Choroid plexus epithelial cell (primary cell): ENCODE measurements at places on chromosomes 13 and 19.
A peak's percentile ranks its signal among the peaks of the same experiment; 100 is the strongest.

GRCh38 chr19:48716562-48717291, 2.8 kb downstream of the MAMSTR start:
- no peak for DNase-seq

DNA sequence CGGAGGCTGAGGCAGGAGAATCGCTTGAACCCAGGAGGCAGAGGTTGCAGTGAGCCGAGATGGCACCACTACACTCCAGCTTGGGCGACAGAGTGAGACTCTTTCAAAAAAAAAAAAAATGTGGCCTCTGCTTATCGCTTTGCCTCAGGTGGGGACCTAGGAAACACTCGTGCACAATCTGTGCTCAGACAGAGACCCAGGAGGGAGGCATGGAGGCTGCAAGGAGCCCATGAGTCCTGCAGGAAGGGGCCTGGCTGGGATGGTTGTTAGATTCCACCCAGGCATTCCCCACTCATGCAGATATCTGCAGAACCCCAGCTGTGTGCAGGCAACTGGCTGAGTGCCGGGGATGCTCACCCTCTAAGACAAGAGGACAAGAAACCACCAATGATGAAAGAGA, 43.8 kb upstream of the C19orf12 start:
- DNase-seq = no peak

DNA sequence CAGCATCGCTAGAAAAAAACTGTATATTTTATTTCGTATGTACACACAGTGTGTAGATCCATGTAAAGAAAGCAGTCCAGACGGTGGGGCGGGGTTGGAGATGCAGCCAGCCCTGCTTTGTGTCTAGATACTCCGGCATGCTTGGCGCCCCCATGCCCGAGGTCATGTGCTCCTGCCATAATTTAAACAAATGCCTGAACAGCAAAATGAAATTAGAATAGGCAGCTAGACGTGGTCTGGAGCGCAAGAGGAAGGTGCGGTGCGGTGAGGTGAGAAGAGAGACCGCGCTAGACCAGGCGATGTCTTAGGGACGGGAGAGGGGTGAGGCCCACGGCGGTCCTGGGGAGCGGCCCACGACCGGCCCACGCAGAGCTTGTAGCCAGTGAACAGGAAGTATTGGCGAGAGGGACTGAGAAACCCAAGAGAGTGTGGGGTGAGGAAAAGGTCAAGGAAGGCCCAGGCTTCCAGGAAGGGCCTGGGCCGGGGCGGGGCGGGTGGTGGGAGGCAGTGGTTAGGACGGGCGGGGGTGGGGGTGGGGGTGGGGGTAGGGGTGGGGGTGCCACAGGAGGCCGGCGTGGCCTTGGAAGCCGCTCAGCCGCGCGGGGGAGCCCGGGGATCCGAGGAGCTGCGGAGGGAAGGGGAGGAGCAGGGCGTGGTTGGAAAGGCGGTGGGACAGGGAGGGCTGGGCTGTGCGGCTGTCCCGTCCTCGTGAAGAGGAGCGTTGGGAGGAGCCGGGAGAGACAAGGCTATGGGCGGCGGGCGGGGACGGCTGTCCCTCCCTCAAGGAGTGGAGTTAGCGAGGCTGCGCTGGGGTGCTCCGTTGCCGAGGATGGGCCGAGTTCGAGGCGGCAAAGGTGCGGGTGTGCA, 254.7 kb upstream of the SGCG start:
- DNase-seq = no peak

DNA sequence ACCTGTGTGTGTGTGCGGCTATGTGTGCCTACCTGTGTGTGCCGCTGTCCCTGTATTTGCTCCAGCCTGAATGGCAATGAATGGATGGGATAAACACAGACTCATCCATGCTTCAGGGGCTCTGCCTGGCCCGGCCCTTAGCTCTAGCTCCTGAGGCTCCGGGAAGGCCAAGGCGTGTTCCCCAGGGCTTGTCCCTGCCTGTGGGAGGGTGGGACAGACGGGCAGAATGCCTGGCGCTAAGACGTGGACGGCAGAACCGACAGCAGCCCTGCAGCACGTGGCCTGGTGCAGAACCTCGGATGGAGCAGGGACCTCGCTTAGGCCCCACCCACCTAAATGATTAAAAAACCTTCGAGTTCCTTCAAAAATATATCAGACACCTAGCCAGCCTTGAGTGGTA, 57.8 kb upstream of the C13orf46 start:
- no peak for DNase-seq

- DNase-seq = peak; percentile 75
These were observed 31.5 kb downstream of the KLF5 start for GRCh38 chr13:73090116-73090822.

GRCh38 chr13:41386211-41386610, 71.1 kb upstream of the RGCC start:
- DNase-seq = no peak

GRCh38 chr13:27549406-27549981, 70.8 kb downstream of the LNX2 start:
- no peak for DNase-seq

DNA sequence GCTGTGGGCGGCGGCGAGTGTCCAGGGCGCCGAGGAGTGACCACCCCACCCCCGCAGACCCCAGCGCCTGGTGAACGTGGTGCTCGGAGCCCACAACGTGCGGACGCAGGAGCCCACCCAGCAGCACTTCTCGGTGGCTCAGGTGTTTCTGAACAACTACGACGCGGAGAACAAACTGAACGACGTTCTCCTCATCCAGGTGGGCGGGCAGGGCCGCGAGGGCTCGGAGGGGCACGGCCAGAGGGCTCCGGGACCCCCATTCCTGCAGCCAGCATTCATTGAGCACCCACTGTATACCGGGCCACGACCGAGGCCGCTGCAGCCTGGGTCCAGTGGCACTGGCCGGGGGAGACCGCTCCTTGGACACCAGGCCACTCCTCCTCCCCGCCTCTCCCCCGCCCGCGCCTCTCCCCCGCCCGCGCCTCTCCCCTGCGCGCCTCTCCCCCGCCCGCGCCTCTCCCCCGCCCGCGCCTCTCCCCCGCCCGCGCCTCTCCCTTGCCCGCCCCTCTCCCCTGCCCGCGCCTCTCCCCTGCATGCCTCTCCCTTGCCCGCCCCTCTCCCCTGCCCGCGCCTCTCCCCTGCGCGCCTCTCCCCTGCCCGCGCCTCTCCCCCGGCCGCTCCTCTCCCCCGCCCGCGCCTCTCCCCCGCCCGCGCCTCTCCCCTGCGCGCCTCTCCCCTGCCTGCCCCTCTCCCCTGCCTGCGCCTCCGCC, 3.2 kb downstream of the PRTN3 start:
- no peak for DNase-seq

- DNase-seq = no peak
These were observed 172.5 kb downstream of the ITGBL1 start for GRCh38 chr13:101624981-101625380.

GRCh38 chr13:28528848-28529247, 33.9 kb upstream of the FLT1 start:
- DNase-seq = no peak

DNA sequence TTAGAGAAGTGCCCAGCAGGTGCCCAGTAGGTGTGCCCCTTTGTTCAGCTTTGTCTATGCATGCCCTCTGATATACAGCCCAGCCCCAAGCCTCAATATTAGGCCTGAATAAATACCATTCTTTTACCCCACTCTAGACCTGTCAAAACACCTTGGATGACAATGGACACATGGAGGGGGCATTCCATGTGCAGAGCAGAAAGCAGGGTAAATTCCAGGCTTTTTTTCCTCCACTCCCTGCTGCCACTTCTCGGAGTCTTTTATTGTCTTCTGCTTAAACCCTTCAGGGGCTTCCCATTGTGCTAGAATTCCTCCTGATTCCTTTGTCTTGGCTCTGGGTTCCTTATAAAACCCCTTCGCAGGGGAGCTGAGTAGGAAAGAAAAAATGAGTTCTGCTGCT, 5.8 kb upstream of the FRY start:
- DNase-seq = no peak

DNA sequence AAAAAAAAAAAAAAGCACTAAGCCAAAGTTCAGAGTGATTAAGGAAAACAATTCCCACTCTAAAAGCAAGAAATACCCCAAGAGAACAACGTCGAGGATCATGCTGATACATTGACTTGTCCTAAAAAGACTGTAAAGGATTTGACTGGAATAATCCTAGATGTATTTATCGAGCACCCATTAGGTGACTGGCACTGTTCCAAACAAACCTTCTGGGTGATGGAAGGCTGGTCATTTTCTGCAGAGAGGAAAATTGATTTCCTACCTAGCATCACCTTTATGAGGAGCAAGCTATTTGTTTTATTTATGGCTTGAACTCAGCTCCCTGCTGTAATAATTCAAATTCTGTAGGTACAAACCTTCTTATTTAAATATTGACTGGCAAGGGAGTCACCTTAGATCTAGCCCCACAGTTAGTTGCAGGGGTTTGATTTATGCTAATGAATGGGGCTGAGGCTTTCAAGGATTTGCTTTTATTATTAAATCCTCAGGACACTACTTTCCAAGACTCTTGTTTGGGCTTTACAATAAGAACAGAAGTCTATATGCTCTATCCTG, 471.0 kb downstream of the OLFM4 start:
- DNase-seq = no peak

DNA sequence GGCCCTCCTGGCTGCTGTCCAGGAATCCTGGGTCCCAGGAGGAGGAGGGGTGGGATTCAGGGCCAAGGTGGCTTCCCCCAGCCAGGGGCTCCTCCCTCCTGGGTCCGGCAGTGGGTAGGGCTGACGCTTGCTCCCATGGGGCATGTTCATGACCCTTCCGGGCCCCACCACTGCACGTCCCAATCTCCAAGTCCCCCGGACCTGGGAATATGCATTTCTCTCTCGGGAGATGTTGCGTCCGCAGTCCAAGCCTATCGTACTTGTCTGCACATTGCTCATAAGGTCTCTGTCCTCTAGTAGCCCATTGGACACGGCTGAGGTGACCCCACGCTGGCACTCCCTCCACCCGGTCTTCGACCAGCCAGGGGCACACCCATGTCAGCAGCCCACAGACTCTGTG, 192.3 kb downstream of the TEX29 start:
- no peak for DNase-seq
